Non-pigmented ciliary epithelial cell (primary cell): ENCODE measurements at places on chromosomes 16 and 17.

DNA sequence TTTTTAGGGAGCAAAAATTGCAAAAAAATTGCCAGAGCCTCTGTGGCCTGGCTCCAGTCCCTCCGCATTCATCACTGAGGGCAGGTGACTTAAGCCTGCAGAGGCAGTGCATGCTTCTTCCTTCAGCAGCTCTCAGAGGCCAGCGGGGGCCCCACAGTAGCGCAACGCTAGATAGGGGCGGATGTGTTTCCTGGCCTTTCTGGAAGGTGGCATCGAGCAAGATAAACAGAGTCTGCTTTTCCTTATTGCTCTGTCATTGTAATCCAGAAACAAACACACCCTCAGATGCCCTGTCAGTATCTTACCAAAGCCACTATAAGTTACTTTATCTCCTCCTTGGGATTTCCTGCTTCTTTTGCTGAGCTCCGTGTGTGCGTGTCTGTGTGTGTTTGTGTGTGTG is 75.5 kb upstream of the IRX6 start:
- DNase-seq, result no peak

DNA sequence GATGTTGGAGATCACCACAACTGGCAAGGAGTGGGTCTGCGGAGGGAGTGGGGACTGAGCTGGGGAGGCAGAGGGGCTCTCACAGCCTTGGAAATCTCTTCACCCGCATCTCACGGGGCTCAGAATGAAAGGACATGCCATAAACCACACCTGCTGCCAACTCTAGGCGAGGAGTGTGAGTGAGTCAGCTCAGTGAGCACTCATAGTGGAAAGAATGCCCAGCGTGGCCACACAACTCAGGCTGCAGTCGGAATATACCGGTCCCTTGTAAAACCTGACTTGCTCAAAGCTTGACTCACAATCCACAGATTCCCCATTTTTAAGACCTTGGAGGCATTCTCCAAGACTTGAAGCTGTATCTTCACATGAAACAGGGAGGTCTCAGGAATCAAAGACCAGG is 36.7 kb downstream of the STAT5A start:
- peak; percentile 73 for DNase-seq

GRCh38 chr17:80656590-80656989 is 112.0 kb downstream of the RPTOR start:
- DNase-seq, result no peak

DNA sequence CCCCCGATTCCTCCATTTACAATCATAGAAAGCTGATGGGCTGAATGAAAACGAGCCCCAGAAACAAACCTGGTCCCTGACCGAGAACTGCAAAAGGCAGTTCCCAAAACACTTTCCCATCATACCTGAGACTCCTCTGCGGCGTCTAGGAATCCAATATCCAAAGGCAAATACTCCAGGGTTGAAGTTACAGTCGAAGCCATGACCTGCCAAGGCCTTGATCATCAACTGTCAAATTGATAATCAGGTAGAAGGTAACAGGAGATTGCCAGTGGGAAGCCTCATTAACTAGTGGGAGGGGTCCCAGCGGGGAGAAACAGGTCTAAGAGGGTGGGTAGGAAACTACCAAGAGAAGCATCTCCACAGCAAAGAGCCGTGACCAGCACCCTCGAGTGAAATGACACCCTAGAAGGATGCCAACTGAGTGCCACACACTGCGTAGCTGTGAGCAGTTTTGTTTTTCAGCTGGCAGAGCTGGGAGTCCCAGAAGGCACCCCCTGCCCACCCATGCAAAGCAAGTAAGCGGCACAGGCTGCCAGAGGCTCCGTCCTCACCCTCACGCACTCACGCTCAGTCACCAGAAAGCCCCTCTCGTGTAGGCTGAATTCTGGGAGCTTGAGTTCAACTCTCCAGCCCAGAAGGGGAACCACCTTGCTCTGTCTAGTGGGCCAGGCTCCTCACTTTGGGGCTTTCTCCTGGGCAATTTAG is 146.1 kb downstream of the GAS7 start:
- DNase-seq, result no peak

- DNase-seq, result no peak
Observed at GRCh38 chr16:75421820-75422126, 11.5 kb downstream of the CFDP1 start.

- DNase-seq, result no peak
Observed at GRCh38 chr16:49183911-49184310, 97.7 kb downstream of the CBLN1 start.

- DNase-seq, result no peak
Observed at GRCh38 chr17:61239327-61239726, 160.3 kb upstream of the TBX2 start.

- no peak for DNase-seq
Observed at GRCh38 chr16:48838349-48838748, 228.4 kb upstream of the N4BP1 start.

DNA sequence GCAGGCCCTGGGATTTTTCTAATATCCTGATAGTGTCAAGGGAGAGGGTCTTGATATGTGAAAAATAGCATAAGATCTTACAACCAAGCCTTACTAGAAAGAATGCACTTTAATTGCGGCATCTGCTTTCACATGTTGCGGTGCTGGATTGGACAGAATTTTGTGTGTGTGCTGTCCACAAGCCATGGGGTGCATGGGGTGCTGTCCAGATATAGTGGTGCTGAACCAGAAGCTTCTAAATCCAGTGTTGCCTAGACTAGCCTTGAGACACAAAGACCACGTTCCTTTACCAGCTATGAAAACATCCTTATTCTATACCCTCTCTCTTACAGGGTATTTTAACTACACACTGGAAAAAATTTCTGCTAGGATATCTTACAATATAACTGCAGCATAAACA is 244.0 kb downstream of the TMEM114 start:
- DNase-seq, result no peak

DNA sequence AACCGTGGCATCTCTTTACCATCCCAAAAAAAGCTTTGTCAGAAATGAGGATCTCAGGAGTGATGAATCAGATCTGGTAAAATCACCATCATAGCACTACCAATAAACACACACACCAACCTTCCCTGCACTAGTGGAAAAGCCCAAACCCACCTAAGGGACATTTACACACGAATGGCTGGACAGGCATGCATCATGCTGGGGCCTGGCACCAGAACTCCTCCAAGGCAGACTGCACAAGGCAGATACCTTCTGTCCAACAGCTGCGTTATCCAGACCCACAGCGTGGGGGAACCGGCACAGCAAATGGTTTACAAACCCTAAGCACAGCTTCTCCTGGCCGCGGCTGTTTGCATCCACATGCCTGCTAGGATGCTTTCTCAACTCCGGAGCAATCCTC is 2.8 kb downstream of the ASIC2 start:
- DNase-seq, result no peak

- DNase-seq, result no peak
Observed at GRCh38 chr16:10138881-10139280, 43.3 kb downstream of the GRIN2A start.

DNA sequence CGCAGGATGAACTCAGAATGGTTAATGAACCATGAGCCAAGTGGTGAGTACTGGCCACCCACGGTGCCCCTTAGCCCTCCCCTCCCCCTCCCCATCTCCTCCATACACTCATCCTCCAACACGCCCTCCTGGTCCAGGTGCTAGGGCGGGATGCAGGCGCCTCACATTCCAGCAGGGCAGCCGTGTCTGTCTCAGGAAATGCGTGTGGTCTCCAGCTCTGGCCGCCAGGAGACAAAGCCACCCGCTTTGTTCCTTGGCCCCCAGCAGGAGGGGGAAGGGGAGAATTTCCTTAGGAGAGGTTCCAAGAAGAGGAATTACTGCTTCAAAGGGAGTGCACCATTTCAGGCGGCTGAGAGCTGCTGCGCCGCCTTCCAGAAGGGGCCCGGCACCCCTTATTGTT is 29.7 kb upstream of the RMI2 start:
- DNase-seq, result peak; percentile 59

DNA sequence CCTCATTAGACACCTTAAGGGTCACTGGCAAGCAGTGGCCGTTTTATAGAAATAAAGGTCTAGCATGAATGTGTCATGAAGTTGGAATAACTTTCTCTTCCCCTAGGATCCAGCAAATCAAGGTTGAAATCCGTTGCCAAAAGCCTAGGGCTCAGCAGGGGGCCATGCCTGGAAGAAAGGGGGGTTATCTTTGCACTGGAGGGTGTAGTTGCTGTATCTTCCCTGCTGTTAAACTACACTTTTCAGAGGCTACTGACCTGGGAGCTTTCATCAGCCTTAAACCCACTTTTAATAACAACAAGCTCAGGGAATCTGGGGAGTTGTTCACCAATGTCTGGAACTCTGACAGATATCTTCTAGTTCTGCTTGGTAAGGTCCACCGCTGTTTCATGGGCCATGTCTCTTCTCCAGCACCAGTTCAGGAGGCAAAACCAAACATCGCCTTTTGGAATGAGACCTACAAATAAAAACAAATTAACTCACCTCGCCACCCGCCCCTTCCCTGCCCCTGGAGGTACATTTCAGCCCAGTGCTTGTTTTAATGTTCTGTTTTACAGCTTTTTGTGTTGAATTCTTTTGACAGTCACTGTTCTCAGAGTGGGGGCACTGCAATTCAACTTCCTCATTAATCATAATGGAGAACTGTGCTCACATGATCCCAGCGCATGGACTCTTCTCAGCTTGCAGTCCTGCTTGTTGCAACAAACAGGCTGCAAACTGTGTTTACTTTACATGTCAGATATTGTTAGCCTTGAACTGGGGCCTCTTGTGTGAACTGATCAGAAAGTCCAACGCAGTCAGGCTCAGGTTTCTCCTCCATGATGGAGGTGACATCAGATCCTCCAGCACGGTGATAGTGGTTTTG is 508.7 kb downstream of the KCNJ2 start:
- DNase-seq, result no peak

- DNase-seq, result no peak
Observed at GRCh38 chr17:4584101-4584916, at the start of gene SMTNL2. Gene SMTNL2 (plus strand): TSS chr17:4584529. CDS start chr17:4584606, 77 bp downstream.

DNA sequence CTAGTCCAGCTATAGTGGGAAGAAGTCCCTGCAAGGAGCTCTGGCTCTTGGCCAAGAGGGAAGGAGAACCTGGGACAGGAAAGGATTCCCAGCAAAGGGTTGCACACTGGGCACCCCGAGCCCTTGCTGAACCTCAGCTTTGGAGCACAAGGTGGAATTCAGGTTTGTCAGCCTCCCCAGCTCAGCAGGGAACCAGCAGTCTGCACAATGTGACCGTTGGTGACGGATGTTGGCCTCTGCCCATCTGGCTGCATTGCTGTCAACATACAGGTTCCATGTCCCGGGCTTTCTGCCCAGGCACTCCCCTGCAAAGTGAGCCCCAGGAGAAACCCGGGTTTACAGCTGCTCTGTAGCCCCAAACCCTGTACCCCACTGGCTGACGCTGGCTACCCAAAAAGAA is 6.7 kb downstream of the RPRML start:
- DNase-seq, result no peak

DNA sequence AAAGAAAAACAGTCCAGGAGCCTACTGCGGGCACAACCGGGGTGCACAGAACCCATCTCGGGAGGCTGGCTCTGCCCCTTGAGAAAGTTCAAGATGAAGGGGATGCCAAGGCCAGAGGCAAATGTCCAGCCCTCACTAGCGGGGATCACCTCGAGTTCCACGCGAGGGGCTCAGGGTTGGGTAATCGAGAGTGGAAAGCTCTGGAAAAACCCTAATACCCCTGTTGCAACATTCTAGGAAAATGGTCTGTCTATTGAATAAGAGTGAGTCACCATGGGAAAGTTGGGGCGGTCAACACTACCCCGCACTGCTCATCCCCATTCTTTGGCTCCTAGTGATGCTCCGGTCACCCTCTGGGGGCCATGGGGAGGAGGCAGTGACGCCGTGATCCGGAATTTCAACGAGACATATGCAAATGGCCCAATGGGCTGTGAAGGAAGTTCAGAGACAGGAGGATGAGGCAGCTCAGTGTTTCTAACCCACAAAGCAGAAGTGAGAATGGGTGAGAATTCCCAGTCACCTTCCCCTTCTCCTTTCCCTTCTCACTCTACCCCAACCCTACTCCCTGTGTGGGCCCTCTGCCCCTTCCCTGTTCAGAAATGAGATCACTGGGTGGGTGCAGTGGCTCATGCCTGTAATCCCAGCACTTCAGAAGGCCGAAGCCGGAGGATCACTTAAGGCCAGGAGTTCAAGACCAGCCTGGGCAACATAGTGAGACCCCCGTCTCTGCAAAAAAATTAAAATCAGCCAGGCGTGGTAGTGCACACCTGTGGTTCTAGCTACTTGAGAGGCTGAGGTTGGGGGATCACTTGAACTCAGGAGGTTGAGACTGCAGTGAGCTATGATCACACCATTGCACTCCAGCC is 22.4 kb downstream of the SOCS3 start:
- no peak for DNase-seq

DNA sequence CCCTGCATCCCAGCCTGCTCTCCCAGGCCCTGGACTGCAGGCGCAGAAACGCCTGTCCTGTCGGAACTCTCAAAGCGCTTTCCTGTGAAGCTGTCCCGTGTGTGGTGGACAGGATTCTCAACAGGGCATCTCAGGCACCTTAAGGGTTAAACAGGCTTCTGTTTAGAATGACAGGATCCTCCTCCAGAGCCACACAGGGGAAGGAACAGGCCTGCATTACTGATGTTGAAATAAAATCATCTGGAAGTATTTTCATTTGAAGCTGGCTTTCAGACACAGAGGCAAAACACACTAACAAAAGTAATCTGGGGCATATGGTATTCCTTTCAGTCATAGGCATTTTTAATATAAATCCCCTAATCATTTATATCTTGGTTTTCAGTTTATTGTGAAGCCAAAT is 7.4 kb downstream of the HS3ST3A1 start:
- DNase-seq, result no peak

- no peak for DNase-seq
Observed at GRCh38 chr16:75620326-75621169, 2.5 kb downstream of the ADAT1 start.

GRCh38 chr16:84924331-84925091 is 86.8 kb downstream of the ZDHHC7 start:
- DNase-seq, result no peak

DNA sequence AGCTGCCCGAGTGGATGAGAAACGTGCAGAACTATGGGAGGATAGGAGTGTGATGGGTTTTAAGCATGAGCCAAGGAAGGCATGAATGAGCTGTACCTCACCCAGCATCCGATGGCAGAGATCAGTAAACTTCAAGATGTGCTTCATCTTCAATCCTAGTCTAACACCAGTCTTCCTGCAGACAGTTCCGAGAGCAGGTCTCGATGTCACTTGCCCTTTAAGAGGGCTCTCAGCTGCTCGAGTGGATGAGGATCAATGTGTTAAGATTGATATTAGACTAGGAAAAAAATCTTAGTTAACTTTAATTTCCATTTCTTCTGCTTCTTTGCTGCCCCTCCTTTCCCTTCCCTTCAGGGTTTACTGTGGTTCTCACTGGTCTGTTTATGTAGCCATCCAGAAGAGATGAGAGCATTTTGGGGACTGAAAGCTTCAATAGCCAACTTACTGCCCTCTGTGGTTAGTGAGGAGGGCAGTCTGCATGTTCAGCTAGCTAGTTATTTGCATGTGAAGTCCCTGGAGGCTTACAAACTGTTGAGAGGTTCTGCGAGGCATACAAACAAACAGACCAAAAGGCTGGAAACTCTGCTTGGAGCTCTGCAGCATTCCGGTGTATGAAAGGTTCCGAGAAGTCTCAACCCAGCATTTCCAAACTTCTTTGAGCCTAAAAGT is 15.3 kb downstream of the KLHL36 start:
- no peak for DNase-seq
